ENCODE measurements at places on chromosomes 4 and X.

DNA sequence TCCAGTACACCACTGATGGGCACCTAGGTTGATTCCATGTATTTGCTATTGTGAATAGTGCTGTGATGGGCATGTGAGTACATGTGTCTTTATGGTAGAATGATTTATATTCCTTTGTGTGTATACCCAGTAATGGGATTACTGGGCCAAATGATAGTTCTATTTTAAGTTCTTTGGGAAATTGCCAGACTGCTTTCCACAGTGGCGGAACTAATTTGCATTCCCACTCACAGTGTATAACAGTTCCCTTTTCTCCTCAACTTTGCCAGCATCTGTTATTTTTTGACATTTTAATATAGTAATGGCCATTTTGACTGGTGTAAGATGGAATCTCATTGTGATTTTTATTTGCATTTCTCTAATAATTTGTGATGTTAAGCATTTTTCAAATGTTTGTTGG lies 25.9 kb downstream of the CC2D2A start:
- no peak for DNase-seq

- no peak for DNase-seq
Observed at GRCh38 chr4:125421547-125421946, 106.8 kb downstream of the FAT4 start.

GRCh38 chrX:101977106-101977505 lies 45.3 kb upstream of the ZMAT1 start:
- no peak for DNase-seq

DNA sequence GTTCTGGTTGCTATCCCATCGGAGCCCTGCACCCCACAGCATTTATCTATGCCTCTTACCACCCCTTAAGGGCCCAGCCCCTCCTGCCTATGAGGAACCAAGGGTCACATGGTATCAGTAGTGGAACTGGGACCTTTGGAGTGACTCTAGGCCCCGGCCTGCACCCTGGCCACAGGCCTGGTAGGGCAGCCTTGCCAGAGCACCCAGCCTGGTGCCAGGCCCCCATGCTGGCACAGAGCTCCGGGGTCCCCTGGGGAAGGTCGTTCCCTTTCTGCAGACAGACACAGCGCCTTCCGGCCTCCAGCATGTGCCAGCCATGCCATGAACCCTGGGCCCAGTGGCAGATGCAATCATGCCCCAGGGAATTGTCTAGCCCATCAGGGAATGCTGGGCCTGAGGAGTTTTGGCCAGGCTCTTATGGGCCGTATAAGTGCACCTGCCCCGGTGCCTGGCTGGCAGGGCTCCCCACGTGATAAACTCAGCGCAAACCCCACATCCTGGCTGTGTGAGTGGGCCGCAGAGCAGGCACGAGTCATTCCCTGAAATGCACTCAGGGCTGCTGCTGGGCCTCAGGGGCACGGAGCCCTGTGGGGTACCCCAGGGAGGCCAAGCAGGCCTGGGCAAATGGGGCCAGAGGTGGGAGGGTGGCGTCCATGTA lies 19.8 kb upstream of the ADD1 start:
- DNase-seq = no peak

DNA sequence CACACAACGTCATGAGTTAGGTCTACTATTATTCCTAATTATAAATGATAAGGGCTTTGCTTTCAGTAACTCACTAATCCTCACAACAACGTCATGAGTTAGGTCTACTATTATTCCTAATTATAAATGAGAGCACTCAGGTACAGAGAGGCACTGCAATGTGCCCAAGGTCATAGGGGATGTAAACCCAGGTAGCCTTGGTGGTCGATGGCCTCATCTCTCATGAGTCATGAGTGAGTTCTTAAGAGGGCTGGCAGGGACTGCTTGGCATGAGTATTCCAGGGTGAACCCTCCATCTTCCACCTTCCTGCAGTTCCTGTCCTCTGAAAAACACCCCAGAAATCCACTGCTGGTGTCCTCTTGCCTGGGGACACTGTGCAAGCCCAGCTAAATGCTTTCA lies 317.1 kb downstream of the STK32B start:
- DNase-seq = no peak

- no peak for DNase-seq
Observed at GRCh38 chr4:68950033-68950432, 1.6 kb downstream of the UGT2A3 start.

DNA sequence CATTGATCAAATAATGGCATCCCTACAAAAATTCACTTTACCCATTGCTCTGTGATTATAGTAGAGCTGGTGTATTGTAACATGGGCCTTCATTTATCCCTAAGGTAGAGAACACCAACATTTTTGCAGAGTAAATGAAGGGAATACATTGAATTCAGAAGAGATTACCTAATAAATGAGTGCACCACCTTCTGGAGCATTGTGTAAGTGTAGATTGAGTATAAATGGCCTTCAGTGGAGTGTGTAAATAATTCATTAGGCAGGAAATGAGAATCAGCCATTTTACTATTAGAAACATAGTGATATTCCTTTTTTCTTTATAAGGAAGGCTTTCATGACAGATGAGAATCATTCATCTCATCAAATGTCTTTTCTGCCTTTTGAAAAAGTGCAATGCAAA lies 155.8 kb downstream of the FAM47B start:
- no peak for DNase-seq

- DNase-seq = no peak
Observed at GRCh38 chr4:140557831-140558435, 10.8 kb downstream of the UCP1 start.

- no peak for DNase-seq
Observed at GRCh38 chr4:188403272-188403671, 264.0 kb downstream of the TRIML1 start.

DNA sequence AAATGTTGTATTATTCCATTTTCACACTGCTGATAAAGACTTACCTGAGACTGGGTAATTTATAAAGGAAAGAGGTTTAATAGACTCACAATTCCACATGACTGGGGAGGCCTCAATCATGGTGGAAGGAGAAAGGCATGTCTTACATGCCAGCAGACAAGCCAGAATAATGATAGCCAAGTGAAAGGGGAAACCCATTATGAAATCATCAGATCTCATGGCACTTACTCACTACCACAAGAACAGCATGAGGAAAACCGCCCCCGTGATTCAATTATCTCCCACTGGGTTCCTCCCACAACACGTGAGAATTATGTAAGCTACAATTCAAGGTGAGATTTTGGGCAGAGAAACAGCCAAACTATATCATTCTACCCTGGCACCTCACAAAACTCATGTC lies 2535.1 kb downstream of the ARAP2 start:
- DNase-seq = no peak

DNA sequence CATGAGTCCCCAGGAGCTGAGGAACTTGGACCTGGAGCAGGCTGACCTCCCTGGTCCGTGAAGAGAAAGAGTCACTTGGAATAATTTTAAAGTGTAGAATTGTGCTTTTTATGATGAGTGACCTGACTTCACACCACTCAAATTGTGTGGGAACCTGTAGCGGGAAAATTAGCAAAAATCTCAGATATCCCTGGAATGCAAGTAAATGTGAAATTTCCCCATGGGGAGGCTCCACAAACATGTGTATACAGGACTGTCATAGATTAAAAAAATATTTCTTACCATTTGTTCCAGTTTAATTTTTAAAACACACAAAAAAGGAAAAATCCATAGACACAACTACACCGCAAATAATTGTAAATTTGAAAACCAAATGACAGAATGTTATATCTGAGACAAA lies 1079.6 kb upstream of the PABPC4L start:
- DNase-seq = no peak

GRCh38 chr4:40323866-40324265 lies 11.3 kb upstream of the CHRNA9 start:
- no peak for DNase-seq

- no peak for DNase-seq
Observed at GRCh38 chr4:45064741-45065140, 338.4 kb upstream of the GNPDA2 start.

DNA sequence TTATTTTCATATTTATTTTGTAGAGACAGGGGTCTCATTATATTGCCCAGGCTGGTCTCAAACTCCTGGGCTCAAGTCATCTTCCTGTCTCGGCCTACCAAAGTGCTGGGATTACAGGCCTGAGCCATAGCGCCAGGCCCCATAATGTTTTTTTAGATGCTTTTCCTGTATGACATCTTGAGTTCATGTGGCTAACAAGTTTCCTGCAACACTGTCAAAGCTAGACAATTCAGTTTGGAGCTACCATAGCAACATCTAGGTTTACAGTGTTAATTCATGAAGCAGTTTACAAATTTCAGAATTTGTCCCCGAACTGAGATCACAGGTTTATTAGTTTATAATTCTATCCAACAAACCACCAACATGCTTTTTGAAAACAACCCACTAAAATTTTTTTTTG lies 6.4 kb upstream of the IL13RA2 start:
- no peak for DNase-seq

- no peak for DNase-seq
Observed at GRCh38 chrX:133550665-133551485, 135.6 kb upstream of the GPC4 start.

All from C1 segment of cervical spinal cord (tissue), 14 donors.